NCI-H187 (cell line): ENCODE measurements at places on chromosomes 5 and 9.
A peak's percentile ranks its signal among the peaks of the same experiment; 100 is the strongest.

GRCh38 chr9:131180454-131180853 lies 55.1 kb downstream of the NUP214 start:
- no peak for DNase-seq

GRCh38 chr9:114178756-114179450 lies 23.6 kb downstream of the COL27A1 start:
- no peak for DNase-seq

DNA sequence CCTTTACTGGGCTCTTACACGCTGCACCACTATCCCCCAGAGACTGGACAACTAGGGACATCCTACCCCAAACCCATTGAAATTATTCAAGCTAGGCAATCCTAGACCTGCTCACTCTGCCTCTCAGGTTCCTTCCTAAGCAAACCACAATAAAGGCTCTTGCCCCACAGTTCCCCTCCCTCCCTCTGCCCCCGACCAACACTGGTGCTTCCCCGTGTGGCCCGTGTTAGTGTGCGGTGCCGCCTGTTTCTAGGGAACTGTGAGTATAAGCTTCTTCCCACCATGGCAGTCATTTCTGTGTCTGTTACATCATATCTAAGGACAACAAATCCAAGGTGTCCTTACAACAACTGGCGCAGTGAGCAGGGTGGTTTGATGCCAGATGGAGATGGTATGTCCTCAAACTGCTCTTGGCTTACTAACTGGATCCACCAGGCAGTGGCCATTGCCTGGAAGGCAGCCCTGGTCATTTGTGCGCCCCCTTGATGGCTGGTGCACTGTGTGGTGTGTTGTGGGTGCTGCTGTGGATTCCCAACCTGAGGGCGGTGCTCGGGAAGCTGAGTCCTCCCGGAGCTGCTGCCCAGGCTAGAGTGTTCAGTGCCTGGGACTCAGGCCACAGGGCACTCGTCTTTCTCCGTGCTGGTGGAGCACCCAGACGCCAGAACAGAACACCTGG lies 8.4 kb upstream of the MXD3 start:
- DNase-seq, result no peak

- no peak for DNase-seq
Measured at GRCh38 chr9:132969783-132970182, 8.7 kb upstream of the GFI1B start.

GRCh38 chr5:40841068-40841805 lies at the start of gene CARD6:
CARD6 (plus strand) TSS chr5:40841367; CDS start chr5:40841383, 16 bp downstream.
- DNase-seq, result no peak

GRCh38 chr9:98327249-98327561 lies 71.8 kb upstream of the TBC1D2 start:
- no peak for DNase-seq

GRCh38 chr5:65728218-65728617 lies 6.2 kb downstream of the NLN start:
- no peak for DNase-seq

GRCh38 chr5:177419046-177419445 lies 7.4 kb upstream of the GRK6 start:
- no peak for DNase-seq

DNA sequence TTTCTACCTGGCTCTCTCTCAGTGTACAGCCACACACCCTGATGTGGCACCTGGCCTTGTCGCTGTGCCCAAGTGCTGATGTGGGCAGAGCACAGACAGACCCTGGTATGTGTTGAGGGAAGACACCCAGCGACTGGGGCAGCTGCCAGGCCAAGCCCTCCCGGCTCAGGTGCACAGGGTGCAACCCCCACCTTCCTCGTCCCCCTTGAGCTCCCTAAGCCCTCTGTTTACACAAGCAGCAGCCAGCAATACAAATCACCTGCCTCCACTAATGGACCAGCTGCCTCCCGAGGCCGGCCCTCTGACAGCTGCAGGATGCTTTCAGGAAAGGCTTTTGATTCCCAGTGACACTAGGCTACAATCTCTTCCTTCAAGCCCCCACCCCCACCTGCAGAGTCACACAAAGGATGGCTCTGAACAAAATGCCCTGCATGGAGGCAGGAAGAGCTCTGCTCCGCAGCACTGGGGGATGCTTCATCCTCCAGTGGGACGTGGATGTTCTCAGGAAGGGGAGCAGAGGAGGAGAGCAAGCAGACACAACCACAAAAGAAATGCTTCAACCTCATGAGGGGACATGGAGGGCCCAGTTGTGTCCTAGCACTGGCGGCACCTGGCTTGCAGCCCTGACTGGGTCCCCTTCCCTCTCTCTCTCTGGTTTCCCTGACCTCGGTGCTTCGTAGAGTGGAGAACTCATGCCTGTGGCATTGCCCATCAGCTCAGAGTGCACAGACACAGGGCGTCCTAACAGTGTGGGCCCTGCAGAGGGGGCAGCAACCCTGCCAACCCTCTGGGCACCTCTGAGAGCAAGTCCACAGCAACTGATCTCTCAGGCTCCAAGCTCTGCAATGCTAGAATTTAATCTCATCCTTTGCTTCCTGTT lies 140.8 kb downstream of the BARX1 start:
- peak; percentile 71 for DNase-seq

DNA sequence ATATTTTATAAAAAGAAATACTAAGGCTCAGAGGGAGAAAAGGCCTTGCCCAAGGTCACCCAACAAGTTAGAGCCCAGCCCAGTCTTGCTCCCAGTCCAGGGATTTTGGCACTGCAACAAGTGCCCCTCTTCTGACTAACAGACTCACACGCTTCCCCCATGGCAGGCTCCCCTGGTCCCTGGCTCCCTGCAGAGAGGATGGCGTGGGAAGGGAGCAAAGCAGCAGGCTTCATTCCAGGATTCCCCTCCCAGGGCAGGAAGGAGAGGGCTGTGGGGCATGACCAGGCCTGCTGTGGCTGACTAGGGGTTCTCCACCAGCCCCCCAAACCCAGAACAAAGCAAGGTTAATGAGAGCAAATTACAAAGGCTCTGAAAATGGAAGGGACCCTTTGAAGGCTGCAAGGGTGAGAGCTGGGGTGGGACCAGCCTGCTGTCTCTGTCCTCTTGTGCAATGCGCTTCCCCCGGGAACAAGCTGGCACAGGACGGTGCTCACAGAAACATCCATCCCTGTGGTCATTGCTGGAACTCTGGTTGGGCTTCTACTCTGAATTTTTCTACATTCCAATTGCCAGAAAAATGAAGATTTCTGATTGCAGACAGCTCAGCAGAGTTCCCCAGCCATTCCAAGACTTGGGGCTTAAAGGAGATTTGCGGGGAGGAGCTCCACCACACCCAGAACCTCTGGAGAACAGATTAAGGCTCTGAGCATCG lies 37.1 kb upstream of the FAT2 start:
- DNase-seq, result no peak

DNA sequence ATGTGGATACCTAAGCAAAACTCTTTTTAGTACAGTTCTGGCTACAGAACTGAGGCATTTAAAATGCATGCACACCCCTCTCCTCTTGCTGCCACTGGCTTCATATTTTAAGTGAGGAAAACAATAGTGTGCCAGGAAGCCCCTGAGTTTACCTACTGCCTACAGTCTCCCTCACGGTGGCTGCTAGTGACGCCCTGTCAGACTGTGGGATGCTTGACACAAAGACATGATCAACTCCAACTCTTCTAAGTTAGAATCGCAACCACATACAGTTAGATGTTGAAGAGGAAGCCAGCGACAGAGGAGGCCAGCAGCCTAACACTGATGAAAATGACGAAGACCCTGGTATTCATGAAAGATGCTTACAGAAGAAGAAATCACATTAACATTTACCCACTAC lies 1.3 kb downstream of the SEC16A start:
- no peak for DNase-seq

DNA sequence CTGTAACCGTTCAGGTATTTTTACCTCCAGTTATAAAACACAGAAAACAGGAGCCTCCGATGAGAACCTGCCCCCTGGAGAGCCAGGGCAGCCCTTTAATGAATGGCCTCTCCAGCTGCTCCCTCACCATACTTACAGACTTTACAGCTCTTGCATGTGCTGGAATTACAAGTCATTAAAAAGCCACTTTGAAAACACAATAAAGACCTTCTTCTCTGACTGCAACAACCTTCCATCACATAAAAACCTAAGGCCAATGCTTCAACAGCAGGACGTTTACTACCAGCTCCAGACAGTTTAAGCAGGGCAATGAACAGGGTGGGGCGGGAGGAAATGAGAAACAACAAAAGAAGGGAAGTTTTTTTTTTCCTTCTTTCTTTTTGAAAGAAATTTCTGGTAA lies 213.8 kb downstream of the MLLT3 start:
- no peak for DNase-seq

DNA sequence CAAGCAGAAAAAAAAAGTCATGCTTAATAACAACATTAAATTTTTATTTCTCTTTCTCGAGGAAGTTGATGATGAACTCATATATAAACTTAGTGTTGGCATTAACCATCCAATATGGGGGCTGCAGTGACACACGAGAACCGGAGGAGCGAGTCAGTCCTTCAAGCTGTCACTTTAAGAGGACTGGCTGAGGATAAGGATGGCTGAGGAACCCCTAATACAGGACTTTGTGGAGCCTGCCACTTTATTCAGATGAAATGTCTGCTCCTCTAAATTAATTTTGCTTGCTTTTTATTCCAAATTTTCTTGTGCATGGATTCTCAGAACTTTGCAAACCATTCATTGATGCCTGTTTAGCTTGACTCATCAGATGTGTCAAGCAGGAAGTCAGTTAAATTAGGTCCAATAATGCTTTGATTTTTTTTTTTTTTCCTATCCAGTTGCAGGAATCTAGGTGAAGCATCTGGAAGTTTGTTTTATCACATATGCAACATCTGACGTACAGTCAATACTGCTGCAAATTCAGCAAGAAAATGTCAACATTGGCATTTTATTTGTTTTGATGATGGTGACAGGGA lies 144.2 kb upstream of the COL5A1 start:
- no peak for DNase-seq

DNA sequence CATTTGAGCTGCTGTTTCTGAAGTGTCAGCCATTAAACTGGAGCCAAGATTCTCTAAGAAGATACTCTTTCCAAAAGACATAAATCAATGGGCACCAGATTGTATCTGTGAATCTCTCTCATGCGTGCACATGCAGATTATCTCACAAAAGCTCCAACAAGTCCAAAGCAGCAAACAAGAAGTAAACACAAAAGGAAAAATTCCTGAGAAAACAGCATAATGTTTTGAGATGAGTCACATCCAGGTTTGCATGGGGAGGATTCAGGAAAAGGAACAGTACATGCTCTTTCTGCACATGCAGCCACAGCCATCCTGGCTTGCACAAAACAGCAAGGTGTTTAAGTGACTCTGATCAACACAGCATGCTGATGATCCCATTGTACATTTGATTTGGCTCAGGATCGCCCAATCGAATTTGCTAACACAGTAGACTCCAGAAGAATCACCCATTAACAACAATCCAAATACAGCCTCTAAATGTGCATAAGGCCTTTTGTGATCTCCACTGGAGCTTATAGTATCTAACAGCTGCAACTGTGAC lies 143.1 kb downstream of the ELAVL2 start:
- DNase-seq, result no peak

GRCh38 chr9:133234577-133235322 lies 25.7 kb upstream of the OBP2B start:
- DNase-seq, result no peak

DNA sequence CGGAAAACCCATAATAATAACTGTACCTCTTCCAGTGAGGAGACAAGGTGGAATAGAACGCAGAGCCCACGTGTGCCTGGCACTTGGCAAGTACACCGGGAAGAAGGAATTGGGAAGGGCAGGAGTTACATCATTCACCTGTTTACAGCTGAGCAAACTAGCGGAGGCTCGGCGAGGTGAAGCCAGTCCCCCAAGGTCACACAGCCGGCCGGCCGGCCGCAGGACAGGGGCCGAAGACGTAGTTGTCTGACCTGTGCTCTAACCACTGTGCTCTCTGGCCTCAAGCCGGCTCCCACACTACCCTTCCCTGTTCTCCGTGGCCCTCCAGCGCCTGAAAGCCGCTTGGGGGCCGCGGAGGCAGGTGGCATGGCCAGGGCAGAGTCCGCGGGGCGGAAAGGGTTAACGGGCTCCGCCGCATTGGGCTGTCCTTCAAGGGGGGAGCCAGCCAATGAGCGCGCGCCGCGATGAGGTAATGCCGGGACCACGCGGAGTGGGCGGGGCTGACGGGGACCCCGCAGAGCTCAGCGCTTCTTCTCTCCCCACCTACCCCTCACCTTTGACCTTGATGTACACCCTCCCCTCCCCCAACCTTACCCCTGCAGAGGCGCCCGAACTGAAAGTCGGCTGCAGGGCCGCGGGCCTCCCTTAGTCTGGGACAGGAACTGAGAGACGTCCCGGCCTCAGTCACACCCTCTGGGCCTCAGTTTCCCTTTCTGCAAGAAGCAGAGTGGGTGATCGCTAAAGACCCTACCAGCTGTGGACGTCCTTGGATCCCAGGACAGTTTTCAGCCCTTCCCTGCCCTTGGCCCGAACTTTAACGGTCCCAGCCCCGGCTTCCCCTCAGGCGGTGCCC lies 125.1 kb downstream of the C9orf50 start:
- peak; percentile 80 for DNase-seq

GRCh38 chr9:134976403-134976802 lies 58.7 kb upstream of the FCN1 start:
- no peak for DNase-seq

DNA sequence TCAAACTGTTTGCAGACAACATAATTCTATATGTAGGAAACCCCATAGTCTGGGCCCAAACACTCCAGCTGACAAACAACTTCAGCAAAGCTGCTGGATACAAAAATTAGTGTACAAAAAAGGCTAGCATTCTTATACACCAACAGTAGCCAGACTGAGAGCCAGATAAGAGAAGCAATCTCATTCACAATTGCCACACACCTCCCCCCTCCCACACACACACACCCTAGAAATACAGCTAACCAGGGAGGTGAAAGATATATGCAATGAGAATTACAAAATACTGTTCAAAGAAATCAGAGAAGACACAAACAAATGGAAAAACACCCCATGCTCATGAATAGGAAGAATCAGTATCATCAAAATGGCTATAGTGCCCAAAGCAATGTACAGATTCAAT lies 9.0 kb downstream of the MTREX start:
- DNase-seq, result no peak

- no peak for DNase-seq
Measured at GRCh38 chr9:104977168-104977567, 49.2 kb upstream of the ABCA1 start.

GRCh38 chr9:99948896-99949295 lies 42.4 kb downstream of the STX17 start:
- no peak for DNase-seq

DNA sequence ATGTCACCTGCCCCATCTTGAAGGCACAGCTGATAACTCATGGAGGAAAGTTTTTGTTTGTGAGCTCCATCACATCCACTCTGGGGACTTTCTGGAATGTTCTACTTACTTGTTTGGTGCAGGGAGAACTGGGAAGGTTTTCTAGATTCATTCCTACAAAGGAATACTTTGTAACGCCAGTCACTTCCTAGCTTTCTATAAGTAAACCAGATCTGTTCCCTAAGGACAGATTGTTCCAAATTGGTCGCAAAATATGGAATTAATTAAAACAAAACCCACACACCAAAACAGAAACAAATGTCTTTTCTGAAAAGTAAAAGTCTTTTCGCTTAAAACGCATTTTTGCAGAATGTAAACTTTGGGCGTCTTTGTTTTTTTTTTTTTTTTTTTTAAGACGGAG lies 167.6 kb downstream of the PDZD2 start:
- no peak for DNase-seq
